Stimulated activated CD8-positive, alpha-beta memory T cell treated with anti-CD3 and anti-CD28 coated beads, Interleukin-4, amount 100 ng/mL, for 48 hours (primary cell): ENCODE measurements at places on chromosomes 12 and 14.

GRCh38 chr12:71276541-71276940 lies 118.7 kb upstream of the TSPAN8 start:
- no peak for DNase-seq

GRCh38 chr12:11785712-11786111 lies 136.2 kb downstream of the ETV6 start:
- DNase-seq: no peak

DNA sequence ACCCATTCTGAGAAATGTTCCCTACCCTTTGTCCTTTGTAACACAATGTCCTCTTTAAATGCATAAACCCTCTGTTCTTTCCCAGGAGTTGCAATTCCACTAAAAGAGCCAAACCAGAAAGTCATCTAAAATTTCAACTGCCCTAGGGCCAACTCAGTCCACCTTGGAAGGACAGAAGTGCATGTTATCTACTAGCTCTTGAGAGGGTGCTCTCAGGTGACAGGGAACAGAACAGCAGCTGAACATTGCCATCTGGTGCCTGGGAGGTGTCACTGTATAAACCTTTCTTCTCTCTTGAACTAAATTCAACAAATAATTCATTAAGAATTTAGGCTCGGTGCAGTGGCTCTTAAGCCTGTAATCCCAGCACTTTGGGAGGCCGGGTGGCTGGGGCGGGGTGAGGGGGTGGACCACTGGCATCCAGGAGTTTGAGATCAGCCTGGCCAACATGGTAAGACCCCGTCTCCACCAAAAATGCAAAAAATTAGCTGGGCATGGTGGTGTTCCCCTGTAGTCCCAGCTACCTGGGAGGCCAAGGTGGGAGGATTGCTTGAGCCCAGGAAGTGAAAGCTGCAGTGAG lies 10.3 kb upstream of the FERMT2 start:
- DNase-seq: peak; percentile 48

- no peak for DNase-seq
Observed at GRCh38 chr12:79527473-79527872, 163.3 kb downstream of the PAWR start.

DNA sequence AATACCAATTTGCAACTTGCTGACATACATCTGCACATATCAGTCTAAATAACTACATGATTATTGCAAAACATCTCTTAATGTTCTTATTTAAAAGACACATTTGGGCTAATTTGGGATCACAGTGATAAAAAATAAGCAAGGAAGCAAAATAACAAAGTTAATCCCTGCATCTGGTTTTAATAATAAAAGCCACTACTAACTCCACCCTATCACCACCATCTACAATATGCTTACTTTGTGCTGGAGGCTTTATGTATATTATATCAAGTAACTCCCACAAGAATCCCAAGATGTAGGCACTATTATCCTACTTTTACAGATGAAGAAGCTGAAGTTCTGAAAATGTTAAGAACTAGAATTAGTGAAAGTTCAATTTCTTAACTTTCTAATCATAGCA lies 45.7 kb downstream of the TAOK3 start:
- no peak for DNase-seq

DNA sequence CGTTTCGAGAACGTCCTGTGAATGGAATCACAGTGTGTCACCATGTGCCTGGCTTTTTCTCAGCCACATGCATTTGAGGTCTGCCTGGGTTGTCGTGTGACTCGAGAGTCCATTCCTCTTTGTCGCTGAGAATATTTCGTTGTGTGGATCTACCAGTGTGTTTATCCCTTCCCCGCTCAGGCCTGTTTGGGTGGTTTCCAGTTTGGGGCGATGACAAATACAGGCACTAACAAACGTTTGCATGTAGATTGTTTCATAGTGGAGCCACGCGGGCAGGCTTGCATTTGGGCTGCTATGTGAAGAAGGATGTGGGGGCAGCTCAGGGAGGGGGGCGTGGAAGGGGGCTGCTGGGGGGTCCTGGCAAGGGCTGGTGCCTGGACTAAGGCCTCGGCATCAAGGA lies 14.1 kb downstream of the RIN3 start:
- no peak for DNase-seq

DNA sequence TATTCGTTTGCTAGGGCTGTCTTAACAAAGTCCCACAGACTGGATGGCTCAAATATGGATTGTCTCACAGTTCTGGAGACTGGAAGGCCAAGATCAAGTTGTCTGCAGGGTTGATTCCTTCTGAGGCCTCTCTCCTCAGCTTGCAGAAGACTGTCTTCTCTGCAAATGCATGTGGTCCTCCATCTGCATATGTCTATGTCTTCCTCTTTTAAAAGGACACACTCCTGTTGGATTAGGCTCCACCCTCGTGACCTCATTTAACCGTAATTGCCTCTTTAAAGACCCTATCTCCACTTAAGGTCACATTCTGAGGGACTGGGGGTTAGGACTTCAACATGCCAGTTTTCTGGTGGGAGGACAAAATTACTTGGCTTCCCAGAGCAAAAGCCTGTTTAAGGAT lies 123.3 kb downstream of the SLC38A6 start:
- no peak for DNase-seq

DNA sequence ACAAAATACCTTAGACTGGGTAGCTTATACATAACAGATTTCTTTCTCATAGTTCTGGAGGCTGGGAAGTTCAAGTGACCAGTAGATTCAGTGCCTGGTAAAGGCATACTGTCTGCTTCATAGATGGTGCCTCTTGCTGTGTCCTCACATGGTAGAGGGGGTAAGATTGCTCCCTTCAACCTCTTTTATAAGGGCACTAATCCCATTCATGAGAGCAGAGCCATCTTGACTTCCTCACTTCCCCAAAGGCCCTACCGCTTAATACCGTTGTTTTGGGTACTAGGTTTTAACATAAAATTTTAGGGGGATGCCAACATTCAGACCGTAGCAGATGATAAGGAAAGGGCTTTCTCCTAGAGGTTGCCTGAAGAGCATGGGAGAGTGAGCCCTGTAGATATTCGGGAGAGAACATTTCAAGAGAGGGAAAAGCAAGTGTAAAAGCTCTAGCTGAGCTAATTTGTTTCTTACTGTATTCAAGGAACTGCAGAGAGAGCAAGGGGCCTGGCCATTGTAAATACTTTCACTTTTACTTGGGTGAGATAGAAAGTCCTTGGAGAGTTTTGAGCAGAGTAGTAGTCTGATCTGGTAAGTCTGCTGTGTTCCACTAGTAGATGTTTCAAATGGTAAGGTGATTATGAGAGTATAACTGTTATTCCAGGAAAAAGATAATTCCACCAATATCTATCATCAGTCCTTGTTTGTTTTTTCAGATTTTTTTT lies 27.3 kb downstream of the FRS2 start:
- no peak for DNase-seq

GRCh38 chr12:31591380-31591901 lies 505 bp upstream of the DENND5B start:
- peak; percentile 24 for DNase-seq

- no peak for DNase-seq
Observed at GRCh38 chr14:105470350-105471296, 4.0 kb upstream of the CRIP2 start.

GRCh38 chr12:31928246-31929026 lies 30.8 kb upstream of the RESF1 start:
- DNase-seq: peak; percentile 36

DNA sequence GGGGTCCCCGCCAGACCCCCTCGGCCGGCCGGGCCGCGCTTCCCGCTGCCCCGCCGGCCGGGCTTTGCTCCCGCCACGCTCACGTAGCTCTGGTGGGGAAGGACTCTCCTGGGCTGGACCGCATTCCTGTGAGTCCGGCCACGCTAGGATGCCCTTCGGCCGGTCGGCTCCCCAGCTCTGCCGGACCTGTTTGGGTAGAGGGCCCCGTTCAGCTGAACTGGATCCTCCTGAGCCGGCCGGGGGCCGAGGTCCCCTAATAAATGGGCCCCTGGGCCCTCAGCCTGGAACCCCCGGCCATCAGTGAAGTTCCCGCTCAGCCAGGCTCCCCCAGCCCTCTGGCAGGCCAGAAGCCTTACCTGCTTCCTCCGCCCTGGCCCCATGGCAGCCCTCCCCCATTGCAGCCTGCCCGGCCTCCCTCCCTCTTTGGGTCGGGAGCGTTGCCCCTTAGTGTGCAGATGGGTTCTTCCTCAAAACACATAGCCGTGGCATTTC lies 593 bp downstream of the UNC119B start:
- DNase-seq: peak; percentile 51

GRCh38 chr14:35341454-35341750 lies 49.2 kb downstream of the PSMA6 start:
- DNase-seq: peak; percentile 53

DNA sequence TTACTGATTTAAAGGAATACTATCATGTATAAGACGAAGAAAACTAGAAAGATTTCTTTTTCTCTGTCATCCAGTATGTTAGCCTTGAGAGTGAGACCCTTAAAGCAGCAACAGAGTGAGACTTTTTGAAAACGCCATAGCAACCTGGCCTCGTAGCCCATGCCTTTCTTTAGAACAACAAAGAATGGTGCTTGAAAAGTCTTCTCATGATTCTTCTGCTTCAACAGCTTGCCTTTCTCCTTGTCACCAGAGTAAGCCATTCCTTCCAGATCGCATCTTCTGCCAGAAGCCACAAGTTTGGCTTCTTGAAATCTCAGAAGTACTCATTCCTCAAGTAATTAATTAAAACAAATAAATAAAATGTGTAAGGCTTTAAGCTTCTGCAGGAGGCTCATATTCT lies 109.3 kb downstream of the PDE3A start:
- no peak for DNase-seq

DNA sequence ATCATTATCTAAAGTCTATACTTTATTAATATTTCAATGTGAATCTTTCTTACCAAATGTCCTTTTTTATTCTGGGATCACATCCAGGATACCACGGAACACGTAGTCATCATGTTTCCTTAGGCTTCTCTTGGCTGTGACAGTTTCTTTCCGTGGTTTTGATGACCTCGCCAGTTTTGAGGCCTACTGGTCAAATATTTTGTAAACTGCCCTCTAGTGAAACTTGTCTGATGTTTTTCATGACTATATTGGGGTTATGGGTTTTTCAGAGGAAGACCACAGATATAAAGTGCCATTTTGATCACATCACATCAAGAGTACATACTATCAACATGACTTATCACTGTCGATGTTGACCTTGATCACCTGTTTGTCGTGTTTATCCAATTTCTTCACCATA lies 14.1 kb upstream of the SERPINA6 start:
- DNase-seq: no peak

GRCh38 chr14:75615200-75615599 lies 36.8 kb downstream of the FLVCR2 start:
- no peak for DNase-seq

- no peak for DNase-seq
Observed at GRCh38 chr12:86698641-86698980, 442.4 kb upstream of the MGAT4C start.

DNA sequence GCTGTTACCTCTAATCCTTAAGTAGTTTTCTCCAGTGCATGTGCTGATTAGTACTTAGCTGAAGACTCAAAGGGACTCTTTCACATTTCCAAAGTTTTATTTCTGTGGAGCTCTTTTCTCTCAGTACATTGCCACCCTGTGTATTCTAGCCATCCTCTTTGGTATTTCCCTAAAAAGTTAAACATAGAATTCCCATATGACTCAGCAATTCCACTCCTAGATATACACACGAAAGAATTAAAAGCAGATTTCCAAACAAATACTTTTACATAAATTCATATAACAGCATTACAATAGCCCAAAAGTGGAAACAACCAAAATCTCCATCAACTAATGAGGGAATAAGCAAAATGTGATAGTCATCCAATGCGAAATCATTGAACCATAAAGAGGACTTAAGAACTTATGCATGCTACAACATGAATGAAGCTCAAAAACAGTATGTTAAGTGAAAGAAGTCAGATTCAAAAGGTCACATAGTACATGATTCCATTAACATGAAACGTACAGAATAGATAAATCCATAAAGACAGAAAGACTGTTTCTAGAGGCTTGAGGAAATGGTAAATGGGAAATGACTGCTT lies 9.0 kb upstream of the NOVA1 start:
- DNase-seq: no peak

GRCh38 chr12:91052026-91052425 lies 5.8 kb downstream of the KERA start:
- DNase-seq: no peak

DNA sequence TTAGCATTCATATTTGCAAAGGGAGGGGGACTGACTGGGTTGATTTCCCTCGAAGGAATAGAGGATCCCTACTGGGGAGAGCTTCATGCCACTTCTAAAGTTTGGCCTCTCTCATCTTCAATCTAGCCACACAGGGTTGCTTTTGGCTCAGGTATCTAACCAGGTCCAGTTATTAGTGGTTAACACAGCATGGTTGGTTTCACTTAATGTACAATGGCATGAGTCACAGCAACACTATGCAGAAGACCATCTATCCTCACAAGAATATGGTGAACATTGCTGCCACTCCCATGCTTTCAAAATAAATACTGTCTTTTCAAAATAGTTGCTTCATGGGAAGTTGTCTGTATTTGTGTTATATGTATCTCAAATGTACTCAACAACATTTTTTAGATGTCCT lies 6.6 kb upstream of the RAB3IP start:
- no peak for DNase-seq

DNA sequence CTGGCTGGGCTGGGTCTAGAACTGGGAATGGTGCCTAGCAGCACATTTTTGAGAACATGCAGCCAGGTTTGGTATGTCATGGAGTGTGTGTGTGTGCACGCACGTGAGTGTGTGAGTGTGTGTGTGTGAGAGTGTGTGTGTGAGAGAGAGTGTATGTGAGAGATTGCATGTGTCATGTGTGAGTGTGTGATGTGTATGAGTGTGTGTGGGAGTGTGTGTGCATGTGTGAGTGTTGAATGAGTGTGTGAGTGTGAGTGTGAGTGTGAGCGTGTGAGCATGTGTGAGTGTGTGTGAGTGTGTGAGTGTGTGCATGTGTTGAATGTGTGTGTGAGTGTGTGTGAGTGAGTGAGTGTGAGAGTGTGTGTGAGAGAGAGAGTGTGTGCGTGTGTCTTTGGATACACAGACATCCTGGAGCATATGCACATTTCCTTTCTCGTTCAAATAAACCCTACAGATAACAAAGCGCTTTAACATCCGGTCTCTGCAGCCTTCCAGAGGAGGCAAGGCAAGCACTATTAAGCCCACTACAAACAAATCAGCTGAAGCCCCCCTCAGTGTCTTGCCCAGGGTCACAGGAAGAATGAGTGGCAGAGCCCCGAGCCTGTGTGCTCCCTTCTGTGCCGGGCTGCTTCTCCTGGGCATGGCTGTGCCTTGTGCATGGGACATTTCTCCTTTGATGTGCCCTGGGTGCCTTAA lies 108.7 kb upstream of the ETV6 start:
- no peak for DNase-seq
